ENCODE measurements at places on chromosomes 3 and 15. TPM values are rescaled to one million over a fixed set of nuclear protein-coding genes. Genes with fewer than 3 reads are reported as not detected.

ITIH1 gene
- not detected for total RNA-seq

DNA sequence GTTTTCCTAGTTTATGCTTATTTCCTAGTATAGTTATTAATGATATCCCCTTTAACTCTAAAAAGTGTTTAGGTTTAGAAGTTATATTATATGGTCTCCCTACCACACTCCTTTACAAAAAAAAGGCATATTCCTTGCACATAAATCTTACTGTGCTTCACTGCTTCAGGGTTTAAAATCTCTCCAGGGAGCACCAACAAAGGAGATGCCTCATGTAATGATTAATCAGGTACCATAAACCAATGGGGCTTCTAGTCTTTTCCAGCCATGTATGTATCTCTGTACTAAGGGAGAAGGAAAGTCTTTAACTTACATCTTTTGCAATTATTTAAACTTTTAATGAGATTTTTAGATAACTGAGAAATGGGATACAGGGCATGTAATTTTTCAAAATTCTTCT lies 91.5 kb upstream of the RBMS3 start:
- DNase-seq = no peak

DNA sequence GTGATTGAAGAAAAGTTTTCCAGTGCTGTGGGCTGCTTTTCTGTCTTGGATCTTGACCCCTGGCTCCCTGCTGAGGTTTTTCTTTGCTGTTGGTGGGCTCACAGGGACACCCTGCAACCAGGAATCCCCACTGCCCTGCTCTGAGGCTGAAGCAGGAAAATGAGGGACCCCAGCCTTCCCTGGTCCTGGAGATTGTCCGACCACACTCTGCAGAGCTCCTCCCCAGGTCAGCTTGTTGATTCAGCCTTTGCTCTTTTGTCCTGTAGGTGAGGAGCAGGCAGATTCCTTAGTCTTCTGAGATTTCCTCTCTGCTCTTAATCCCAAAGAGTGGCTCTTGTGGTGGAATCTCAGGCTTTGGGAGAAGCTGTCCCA lies 194.5 kb downstream of the RPLP1 start:
- DNase-seq = no peak

DNA sequence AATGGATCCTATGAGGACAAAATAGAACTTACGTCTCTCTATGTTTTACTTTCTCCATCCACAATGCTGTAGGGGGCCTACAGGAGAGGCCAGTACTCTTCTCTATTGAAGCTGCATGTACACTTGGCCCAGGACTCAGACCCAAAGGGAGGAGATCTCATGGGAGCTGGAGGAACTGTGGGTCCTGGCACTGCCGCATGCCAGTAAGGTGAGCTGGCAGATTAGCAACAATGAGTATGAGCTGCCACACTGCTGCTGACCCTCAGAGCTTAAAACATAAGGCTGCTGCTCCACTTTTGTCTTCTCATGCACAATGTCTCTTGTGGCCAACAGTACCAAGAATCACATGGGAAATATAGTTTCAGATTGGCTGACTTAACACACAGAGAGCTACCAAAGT lies 57.8 kb upstream of the TBC1D5 start:
- no peak for DNase-seq

- no peak for DNase-seq
These were observed 329.8 kb upstream of the NR2E3 start for GRCh38 chr15:71480556-71480955.

GRCh38 chr3:98657457-98657856 lies 64.0 kb upstream of the CPOX start:
- DNase-seq = peak; percentile 91

Data from upper lobe of left lung (tissue), 6 donors.